ENCODE measurements at places on chromosomes 16 and 17. TPM values are rescaled to one million over a fixed set of nuclear protein-coding genes. Genes with fewer than 3 reads are reported as not detected.

- no peak for DNase-seq
Measured at GRCh38 chr16:64098451-64098850, 1023.4 kb downstream of the CDH11 start.

DNA sequence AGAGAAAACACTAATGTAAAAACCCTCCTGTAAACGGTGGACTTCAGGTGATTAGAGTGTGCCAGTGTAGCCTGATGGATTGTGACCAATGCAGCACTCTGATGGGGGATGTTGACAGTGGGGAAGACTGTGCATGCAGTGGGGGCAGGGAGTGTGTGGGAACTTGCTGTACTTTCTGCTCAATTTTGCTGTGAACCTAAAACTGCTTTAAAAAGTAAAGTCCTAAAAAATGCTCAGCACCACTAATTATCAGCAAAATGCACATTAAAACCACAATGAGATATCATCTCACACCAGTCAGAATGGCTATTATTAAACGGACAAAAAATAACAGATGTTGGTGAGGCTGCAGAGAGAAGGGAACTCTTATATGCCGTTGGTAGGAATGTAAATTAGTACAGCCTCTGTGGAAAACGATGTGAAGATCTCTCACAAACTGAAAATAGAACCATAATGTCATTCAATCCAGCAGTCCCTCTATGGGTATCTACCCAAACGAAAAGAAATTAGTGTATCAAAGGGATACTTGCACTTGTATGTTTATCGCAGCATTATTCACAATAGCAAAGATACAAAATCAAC, 9.7 kb upstream of the ULK2 start:
- DNase-seq: no peak

DNA sequence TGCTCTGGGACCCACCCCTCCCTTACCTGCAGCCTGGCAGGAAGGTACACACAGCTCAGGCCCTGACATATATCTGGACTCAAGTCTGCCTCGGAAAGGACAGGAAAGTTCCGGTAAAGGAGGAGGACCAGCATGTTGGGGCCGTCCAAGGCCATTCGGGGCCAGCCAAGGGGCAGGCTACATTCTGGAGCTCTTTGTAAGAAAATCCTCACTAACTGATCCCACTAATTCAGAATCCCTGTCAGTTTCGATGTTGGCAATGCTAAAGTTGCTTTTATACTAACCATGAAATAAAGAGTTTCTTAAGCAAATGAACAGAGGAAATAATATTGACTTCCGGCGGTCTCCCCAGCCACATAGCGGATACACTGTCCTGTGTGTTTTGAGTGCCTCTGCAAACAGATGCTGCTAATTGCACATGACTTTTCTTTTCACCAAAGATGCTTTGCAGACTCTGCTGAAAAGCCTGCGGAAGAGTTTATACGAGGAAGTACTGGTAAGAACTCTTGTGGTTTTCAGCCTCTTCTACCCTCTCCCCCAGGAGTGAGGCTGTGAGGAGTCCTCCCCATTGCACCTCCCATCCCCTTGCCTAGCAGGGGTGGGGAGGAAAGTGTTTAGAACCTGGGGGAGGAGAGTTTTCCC, 54.8 kb downstream of the PLXDC1 start:
- no peak for DNase-seq

GRCh38 chr17:66401364-66401763, 99.0 kb downstream of the PRKCA start:
- no peak for DNase-seq

DNA sequence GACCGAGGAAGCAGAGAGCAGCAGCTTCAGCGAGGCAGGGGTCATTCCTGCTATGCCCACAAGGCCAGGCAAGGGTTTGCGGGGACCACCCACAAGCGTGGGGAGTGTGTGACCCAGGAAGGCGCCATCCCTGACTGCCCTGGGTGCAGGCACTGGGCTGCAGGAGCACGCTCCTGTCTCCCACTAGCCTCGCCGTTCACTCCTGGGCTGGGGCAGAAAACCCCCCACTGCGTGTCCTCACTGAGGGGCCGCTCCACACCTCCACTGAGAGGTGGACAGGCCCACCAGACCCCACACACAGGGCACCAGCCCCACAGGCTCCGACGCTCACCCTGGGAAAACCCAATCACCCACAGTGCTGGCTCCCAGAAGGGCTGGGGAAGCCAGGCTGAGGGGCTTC, 56.1 kb downstream of the KLHDC4 start:
- DNase-seq: no peak

DNA sequence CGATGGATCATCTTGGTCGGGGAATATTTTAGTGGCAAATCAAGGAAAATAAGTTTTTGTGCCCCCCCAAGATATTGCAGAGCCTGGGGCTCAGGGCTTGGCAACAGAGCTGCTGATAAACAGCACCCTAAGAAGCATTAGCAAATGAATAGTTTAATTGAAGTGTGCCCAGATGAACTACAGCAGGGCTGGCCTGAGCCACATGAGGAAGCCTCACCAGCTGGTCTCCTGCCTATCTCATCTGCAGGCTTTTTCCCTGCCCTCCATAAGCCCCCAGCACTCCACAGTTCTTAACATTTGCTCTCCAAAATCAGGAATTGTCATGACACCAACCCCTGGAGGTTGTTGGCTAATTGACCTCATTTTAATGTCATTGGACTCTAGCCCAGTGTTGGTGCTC, 480.2 kb downstream of the HS3ST3B1 start:
- DNase-seq: no peak

DNA sequence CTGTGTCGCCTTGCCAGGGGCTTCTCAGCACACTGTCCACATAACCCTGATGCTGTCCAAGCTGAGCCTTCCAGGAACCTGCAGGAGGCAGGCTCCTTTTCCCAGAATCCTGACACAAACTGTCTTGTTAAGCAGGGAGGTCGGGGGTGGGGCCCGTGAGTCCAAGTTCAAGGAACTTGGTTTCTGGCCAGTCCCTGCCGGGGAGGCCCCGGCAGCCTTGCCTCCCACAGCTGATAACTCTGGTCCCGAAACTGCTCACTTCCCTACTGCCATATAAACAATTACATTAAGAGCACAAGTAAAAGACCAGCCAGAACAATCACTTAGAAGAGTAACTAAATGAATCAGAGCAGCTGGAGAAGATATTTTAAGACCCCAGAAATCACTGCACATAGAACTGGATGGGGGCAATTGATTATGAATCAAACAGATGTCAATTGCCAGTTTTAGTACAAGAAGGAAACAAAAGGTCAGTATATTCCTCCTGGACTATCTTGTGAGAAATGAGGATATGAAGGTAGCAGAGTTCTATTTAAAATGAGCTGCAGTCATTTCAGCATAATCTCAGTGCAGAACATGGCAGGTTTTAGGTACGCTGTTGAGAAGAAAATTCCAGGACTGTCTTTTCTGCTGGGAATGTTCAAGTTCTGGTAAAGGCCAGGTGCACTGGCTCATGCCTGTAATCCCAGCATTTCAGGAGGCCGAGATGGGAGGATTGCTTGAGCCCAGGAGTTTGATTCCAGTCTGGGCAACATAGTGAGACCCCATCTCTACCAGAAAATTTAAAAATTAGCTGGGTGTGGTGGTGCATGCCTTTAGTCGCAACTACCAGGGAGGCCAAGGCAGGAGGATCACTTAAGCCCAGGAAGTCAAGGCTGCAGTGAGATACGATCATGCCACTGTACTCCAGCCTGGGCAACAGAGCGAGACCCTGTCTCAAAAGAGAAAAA, 169.8 kb downstream of the PITPNC1 start:
- DNase-seq: no peak

TP53TG3B gene
- not detected for total RNA-seq

PHOSPHO1 gene
- total RNA-seq: not detected

SAMD14 gene
- 17.3 TPM for total RNA-seq

EVPL gene
- total RNA-seq: 0.16 TPM

C17orf78 gene
- total RNA-seq: not detected

CHST6 gene
- 2.4 TPM for total RNA-seq

EXOC3L1 gene
- not detected for total RNA-seq

BEAN1 gene
- 1.0 TPM for total RNA-seq

All from mesothelial cell of epicardium (in vitro differentiated cells).